ENCODE measurements at places on chromosomes 3 and 15.

GRCh38 chr3:153897842-153898241, 223.3 kb upstream of the ARHGEF26 start:
- DNase-seq = no peak

GRCh38 chr3:156525808-156526207, 29.1 kb downstream of the SSR3 start:
- DNase-seq = no peak

GRCh38 chr15:29043736-29044502, 158.1 kb downstream of the APBA2 start:
- DNase-seq = no peak

DNA sequence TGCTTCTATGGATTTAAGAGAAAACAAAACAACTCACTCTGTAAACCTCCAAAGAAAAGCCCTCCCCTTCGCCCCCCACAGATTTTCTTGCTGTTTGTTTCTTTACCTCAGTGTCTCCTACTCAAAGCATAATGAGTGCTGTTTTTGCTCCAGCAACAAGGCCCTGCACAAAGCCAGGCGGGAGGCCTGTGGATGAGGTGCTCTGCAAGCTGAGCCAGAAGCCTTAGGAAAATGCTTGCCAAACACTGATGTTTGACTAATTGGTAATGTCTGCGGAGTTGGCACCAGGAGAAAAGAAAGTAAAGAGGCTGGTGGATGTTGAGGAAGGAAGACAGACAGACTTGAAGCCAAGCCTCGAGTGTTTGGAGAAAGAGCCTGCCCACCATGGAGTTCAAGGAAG, 99.7 kb downstream of the RARB start:
- no peak for DNase-seq

GRCh38 chr15:31160297-31160696, 58.8 kb upstream of the TRPM1 start:
- DNase-seq = no peak

DNA sequence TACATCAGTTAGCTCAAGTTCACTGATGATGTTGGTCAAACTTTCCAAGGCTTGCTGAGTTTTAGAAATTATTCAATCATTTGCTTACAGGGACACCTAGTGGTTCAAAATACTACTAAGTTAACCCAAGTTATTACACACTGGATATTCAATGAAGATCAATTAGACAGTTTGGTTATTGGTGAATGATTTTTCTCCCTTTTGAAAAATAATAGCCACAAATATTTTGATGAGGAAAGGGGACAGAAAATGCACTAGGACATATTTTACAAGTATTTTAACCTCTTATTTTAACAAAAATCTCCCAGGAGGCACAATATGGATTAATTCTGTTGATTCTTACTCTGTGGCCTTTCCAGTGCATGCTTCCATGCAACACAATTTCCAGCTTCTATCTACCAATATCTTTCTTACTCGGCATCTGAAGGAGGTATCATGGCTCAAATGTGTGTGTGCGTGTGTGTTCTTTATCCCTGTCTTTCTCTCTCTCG, 20.1 kb upstream of the GOLGA6L2 start:
- DNase-seq = no peak

DNA sequence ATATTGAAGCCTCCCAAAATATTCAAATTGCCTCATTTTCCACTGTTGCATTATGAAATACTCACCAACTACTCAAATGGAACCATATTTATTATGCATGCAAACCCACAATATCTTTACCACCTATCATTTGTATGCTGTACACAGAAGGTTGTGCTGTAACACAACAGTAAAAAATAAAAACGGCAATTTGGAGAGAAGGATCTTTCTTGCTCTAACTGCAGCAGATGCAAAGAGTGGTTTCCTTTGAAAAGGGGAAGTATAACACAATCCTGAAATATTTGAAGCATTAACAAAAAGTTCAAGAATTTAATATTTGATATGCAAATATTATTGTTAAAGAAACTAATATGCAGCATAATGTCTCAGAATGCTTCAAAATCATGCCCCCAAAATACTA, 244.5 kb upstream of the SUCLG2 start:
- no peak for DNase-seq

GRCh38 chr15:85865070-85865684, 70.5 kb upstream of the KLHL25 start:
- peak; percentile 13 for DNase-seq
